ACHN (cell line): ENCODE measurements at places on chromosomes 11 and 22.

GRCh38 chr11:19730373-19730772, 17.7 kb downstream of the NAV2 start:
- no peak for DNase-seq

GRCh38 chr11:45622283-45622682, 43.1 kb downstream of the CHST1 start:
- DNase-seq = no peak

GRCh38 chr11:107669893-107670601, 41.8 kb downstream of the SLN start:
- DNase-seq = no peak

- DNase-seq = no peak
Observed at GRCh38 chr11:75400146-75400865, 988 bp downstream of the RPS3 start.

- no peak for DNase-seq
Observed at GRCh38 chr11:69250186-69251056, 43.5 kb upstream of the MYEOV start.
